ENCODE measurements at places on chromosomes 4 and X.

- no peak for DNase-seq
Observed at GRCh38 chr4:142155347-142155746, 519.0 kb downstream of the IL15 start.

DNA sequence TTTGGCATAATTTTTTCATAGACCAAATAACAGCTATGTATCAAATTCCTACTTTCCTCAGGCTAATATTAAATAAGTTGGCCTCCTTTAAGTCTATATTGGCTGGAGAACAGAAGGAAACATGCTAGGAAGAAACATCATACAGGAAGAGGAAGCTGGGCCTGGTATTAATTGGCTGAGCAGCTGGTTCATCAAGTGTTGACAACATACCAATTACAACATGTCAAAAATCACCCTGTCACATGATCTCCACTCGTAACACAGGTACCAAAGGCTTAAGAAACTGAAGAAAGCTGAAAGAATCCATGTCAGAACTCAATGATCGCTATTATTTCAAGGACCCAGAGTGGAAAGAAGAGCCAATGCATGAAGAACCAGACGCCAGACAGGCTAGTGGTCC lies 10.5 kb downstream of the WDFY3 start:
- DNase-seq, result no peak

- DNase-seq, result no peak
Observed at GRCh38 chr4:106312377-106312776, 3.6 kb downstream of the TBCK start.

- no peak for DNase-seq
Observed at GRCh38 chrX:13808293-13808692, 8.6 kb downstream of the GPM6B start.

GRCh38 chr4:134624365-134624764 lies 422.8 kb upstream of the PABPC4L start:
- no peak for DNase-seq

Measured in G401 (cell line).